ENCODE measurements at places on chromosomes 2 and 18. TPM values are rescaled to one million over a fixed set of nuclear protein-coding genes. Genes with fewer than 3 reads are reported as not detected.

DNA sequence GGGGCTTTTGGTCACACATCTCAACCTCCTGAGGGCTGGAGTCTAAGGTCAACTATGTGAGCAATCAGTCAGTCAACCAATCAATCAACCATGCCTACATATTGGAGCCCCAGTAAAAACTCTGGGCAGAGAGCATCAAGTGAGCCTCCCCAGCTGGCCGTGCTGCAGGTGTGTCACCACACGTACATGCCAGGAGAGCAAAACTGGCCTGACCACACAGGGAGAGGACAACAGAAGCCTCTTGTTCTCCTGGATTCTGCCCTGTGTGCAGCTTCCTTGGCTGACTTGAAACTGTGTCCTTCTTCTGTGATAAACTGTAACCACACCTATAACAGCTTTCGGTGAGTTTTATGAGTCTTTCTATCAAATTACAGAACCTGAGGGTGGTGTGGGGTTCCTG is 25.9 kb downstream of the GPR35 start:
- DNase-seq = no peak

DNA sequence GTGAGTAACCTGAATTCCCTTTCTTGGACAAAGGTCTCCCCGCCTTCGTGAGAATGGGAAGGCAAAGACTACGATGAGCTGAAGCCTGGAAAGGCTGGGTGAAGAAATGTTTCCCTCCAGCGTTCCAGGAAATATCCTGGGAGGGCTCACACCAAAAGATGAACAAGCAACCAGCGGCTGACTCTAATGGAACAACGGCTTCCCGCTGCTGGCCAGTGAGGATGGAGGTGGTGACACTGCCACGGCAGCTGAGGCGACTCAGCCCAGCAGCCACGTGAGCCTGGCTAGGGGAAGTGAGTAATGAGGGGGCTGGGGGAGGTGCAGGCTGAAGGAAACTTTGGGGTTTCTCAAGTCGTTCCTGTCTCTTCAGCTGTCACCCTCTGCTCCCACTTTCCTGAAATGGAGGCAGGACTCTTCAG is 105.0 kb upstream of the SMAD7 start:
- no peak for DNase-seq

GRCh38 chr2:39431592-39432316 is 5.3 kb downstream of the MAP4K3 start:
- no peak for DNase-seq

DNA sequence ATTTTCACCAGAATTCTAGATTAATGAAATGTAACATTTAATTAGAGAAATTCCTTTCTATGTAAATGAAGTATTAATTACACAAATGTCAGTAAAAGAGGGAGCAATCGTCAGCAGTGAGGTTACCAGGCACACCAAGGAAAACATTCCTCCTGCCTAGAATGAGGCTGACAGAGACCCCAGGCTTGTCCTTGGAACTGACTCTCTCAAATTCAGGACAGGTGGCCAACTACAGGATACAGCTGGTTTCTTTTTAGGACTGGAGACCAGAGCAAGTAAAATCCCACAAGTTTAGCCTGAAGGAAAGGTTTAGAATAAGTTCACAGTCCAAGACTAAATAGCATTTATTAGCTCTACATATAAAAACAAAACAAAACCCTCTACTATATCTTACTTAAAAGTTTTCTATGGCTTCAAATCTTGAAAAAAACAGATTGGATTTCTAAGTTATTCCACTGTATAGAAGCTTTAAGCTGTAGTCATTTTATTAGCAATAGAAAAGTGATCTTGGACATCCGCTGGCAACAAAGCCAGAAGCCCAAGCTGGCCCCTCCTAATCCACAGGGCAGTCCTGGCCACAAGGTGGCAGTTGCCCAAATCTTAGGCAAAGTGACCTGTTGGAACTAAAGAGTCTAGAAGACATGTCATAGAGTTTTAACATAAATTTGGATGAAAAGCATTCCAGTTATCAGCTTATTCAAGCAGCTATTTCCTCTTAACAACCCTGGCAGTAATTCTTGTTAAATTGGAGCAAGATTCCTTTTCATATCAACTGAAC is 81.0 kb downstream of the SP3 start:
- no peak for DNase-seq

GRCh38 chr2:134207589-134208209 is 46.2 kb upstream of the MGAT5 start:
- peak; percentile 32 for DNase-seq

DNA sequence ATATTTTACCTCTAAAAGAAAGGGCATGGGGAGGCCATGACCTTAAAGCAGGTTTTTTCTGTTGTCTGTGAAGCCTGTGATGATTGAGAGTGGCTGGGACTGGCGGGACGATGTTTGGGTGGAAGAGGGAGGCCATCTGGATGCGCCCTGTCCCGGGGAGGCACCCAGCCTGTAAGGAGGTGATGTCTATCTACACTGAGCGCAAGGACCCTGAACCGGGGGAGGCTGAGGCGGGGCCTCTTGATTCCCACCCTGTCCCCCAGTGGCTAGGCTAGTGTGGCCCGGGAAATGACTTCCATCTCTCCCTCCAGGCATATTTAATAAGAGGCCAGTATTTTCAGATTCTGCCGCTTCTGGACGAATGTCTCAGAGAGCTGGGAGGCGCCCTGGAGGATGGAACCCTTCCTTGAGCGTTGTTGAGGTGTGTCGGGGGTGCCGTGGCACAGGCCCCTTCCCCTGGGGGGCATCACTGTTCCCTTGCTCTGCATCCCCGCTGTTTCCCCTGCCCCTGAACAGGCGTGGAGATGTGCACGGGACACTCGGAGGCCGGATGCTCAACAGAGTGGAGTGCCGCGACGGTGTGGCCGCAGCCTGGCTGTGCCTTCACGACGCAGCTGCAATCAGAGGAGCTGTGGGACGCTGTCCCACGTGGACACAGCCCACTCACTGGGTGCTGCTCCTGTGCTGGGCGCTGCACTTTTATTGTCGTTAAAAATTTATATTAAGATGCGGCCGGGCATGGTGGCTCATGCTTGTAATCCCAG is 185.4 kb downstream of the LDLRAD4 start:
- no peak for DNase-seq

- peak; percentile 81 for DNase-seq
Measured at GRCh38 chr2:223598994-223599639, 3.0 kb downstream of the SCG2 start.

DNA sequence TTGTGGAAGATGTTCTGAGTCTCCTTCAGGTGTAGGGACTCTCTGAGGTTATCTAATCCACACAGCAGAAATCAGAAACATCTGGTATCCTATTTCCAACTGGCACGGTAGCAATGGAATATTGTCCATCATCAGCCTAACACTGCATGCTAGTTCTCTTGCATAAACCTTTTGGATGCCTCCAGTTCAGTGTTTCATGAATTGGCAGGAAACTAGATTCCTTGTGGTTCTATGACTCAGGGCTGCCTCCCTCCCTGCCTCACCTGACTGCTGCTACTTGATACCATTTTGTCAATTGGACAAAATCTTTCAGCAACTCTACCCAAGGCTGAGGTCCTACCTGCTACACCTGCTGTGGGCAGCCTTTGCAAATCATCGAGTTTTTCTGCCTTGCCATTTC is 130.9 kb downstream of the TPGS2 start:
- no peak for DNase-seq

DNA sequence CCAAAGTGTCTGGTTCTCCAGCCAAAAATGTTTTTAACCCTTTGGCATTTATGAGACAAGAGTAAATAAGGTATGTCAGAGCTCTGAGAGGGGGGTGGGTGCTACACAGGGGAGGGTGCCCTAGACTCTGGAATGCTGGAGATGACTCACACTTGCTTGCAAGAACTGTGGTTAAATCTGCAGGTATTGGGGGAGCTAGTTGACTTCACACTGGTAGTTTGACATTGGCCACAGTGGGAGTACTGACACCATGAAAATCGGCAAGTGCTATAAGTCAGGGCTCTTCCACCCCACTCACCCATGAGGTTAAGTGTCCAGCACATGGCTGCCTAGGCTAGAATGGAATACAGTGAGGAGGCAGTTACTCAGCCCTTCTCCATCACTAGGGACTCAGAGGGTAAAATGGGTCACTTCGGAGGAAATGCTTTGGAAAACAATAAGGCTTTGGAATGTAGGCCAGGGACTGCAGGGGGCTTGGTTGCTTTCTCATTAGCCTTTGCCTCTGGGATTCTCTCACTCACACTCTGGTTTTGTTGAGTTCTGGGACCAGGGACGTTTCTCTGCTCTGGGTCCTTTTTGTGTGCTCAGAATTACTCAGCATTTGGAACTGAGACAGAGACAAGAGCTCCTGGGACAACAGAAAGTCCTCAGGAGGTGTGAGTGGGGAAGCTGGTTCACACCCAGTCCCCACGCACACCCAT is 91.6 kb downstream of the ACKR3 start:
- peak; percentile 41 for DNase-seq

- DNase-seq = no peak
Measured at GRCh38 chr2:109500910-109501309, 112.9 kb downstream of the SEPTIN10 start.

DNA sequence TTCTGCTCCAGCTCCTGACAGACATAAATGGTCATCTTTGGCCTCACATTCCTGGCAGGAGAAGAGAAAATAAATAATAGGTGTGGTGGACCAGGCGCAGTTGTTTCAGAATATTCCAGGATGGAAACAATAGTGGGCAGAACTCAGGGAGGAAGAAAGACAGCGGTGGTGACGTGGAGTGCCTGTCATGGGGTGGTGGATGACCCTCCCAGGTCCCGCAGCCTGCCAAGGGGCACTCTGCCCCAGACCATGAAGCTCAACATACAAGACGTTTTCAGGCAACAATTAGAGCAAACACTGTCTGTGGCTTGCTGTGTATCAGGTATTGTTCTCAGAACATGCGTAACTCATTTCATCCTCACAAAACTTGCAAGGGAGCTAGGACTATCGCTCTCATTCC is 50.9 kb downstream of the TFCP2L1 start:
- DNase-seq = no peak

Gene COX5B
- 204 TPM for total RNA-seq

Gene CDH7
- total RNA-seq = 6.5 TPM

Gene FTCDNL1
- total RNA-seq = 0.96 TPM

Gene DNER
- 4.1 TPM for total RNA-seq

Gene ZNF236
- 34.2 TPM for total RNA-seq

Data from umbilical cord (tissue), 2 donors.